ENCODE measurements at places on chromosomes 16 and 17.

DNA sequence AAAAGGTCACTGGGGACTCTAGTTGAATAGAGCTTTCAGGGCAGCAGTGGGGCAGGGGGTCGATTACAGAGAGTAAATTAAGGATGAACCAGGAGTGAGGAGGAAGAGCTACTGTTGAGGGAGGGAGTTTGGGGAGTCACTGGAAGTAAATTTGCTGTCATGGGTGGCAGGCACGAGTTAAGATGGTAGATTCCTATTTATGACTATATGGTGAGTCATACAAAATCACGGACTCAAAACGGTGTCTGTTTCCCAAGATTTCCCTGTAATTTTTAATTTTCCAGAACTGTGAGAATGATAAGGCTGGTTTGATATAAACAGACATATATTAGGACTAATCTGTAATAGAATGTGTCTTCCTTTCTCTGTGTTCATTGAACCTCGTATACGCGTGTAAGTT, 287.6 kb upstream of the GOT2 start:
- DNase-seq = no peak

DNA sequence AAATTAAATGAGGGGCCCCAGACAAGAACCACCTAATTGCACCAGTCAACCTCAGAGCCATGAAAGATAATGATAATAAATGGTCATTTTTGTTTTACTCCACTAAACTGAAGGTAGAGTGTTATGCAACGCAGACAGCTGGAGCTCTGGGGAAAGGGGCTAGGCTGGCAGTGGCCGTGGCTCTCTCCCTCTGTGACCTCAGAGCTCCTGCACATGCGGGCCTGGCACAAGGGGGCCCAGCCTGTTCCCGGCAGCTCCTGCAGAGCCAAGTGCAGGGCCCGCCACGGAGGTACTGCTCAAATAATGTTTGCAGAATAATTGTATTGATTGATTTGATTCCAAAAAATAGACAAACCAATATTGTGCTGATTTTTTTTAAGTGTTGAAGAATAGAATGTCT, 109.5 kb downstream of the SALL1 start:
- no peak for DNase-seq

- DNase-seq = no peak
Measured at GRCh38 chr16:47611848-47612493, 150.8 kb downstream of the PHKB start.

- no peak for DNase-seq
Measured at GRCh38 chr17:48121923-48122664, 14.5 kb downstream of the SNX11 start.

GRCh38 chr16:1613211-1613622, 1.1 kb downstream of the CRAMP1 start:
- DNase-seq = no peak

DNA sequence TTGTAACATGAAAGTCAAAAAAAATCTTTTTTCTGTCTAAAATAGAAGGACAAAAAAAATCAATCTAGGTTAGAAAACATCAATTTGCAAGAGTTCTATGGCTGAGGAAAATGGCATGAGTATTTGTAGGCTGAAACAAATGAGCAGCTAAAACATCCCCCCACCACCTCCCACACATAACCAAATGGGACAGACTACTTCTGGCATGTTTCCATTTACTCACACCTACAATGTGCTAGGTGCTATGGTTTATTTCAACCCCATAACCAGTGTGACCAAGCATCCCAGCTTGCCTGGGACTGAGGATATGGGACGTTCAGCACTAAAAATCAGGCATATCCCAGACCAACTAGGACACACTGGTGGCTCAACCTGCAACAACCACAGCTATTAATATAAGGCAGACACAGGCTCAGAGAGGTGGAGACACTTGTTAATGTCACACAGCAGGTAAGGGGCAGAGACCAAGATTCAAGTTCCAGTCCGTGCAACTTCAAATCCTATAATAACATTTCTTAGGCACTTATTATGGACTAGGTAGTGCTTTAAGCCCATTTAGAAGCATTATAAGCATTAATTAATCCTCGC, 96.0 kb downstream of the XYLT1 start:
- no peak for DNase-seq

DNA sequence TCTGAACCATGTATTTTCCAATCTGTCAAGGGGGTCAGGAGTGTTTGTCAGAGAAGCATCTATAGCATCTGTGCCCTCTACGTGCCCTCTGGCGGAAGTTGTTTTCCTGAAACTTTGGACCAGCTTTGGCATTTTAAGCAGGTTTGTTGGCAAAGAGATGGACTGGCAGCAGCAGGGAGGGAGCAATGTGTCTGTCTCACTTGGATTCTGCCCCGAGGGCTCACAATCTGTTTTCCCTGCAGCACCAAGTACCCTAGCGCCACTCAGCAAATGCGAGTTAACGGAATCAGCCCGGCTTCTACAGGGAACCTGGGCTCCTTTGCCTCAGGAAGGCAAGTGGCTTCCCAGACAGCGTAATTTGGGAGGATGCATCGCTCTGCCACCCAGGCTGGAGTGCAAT, 17.4 kb downstream of the DUSP14 start:
- no peak for DNase-seq

GRCh38 chr17:3708366-3708765, 12.4 kb upstream of the P2RX5 start:
- DNase-seq = no peak

GRCh38 chr17:82835766-82836512, 3.9 kb downstream of the ZNF750 start:
- DNase-seq = no peak

DNA sequence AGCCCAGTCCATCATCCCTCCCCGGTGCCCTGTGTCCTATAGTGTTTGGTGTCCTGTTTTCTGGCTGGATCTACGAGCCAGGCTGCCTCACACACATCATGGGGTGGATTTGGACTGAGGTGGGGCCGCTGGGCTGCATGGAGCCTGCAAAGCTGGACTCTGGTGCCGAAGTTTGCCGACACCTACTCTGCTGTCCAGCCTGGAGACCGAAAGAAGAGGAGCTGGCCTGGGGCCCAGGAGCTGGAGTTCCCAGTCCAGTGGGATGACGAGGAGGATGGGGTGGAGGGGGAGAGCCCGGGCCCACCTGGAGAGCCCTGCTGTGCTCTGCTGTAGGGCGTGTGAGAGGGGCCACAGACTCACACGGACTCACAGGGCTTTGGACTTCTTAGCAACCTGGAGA, 40.3 kb upstream of the ENPP7 start:
- DNase-seq = no peak

GRCh38 chr17:78442648-78443218, 64.3 kb downstream of the PGS1 start:
- peak; percentile 99 for DNase-seq

- no peak for DNase-seq
Measured at GRCh38 chr17:82241926-82242697, 13.3 kb downstream of the SLC16A3 start.

DNA sequence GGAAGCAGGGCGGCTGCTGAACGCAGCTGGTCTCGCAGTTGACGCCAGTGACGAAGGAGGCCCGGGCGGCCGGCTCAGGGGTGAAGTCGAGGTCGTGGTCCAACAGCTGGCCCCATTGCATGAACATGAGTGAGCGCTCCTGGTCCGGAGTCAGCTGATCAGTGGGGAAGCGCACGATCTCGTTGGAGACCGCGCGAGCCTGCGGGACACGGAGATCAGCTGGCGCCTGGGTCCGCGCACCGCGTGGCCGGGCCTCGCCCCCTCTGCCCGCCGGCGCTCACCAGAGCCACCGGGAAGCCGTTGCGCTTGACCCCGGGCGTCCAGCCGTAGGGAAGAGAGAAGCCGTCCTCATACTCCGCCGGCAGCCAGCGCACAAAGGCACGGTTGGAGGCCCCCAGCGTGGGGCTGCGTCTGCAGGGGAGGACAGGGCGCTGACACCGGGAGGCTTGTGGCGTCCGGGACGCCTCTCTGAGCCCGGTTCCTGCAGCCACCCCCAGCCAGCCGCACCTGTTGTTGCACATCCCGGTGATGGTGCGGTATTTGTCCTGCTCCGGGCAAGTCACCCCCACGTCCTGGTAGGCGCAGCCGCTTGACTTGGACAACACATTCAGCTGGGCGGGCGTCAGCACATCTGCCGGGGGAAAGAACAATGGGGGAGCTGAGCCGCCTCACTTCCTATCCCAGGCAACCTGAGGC, 1.6 kb downstream of the MPO start:
- peak; percentile 83 for DNase-seq

DNA sequence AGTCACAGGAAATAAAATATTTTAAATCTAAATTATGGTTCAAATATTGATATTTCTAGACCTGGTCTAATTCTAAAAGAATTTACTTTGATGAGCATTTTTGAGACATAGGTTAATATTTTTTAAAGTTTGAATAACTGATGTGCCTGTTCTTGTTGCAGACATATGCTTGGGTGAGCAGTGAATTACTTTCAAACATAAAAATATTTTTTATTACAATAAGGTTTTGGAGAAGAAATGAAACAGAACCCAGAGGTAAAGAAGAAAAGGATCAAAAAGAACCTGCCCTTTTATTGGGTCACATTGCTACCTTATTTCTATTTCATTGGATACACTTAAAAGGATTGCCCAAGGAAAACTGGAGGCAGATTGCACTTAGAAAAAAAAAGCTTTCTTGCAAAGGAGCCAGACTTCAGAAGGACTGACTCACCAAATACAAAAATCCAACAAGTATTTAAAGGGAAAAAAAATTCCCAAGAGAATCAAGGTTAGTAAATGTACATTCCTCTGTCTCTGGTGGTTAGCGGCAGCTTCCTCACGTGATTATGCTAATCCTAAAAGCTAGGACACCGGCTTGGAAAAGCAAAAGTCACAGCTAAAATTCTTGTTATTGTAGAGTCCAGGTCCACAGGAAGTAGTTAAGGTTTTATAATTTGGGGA, 18.5 kb downstream of the ENPP7 start:
- DNase-seq = no peak

DNA sequence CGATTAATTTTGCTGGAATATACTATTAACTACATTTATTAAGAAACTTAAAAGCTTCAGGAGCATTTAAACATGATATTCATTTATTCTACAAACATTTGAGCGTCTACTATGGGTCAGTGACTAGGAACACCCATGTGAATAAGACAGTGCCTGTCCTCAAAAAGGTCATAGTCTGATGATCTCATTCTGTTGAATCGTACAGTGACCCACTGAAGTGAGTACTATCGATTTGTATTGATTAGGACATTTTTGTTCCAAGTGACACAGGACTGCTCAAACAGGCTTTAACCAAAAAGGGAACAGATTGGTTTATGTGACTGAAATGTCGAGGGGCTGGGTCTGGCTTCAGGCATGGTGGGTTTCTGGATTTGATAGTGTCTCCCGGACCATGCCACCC, 68.6 kb downstream of the WSB1 start:
- DNase-seq = no peak

DNA sequence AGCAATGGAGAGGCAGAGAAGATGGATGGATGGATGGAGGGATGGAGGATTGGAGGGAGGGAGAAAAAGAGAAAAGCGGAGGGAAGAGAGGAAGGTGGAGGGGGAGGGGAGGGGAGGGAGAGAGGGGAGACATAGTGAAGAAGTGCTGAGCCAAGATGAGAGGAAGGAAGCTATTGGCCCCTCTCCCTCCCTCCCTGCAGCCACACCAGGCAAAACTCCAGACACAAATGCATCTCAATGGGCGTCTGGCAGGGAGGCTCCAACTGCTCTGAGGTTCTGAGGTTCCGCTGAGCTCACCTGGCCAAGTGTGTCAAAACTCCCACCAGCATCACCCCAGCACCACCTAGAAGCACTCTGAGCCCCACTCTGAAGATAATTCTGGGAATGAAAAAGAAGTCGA, 26.9 kb upstream of the PHB1 start:
- DNase-seq = no peak

DNA sequence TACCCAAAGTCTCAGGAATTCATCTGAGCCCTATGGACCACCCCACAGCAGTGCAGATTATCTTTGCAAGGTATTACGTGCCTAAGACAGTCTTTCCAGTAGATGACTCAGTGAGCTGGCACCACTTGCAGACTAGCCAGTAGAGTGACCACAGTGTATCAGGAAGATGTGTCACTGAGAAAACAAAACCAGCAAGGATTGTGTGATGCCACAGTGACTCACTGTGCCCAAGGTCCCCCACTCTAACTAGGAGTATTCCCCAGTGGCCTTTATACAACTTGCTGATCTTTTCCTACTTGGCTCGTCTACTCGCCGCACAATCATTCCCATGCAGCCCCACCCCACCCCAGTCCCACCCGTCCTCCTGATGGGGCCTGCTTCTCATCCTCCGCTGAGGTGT, 26.8 kb upstream of the PRKCA start:
- DNase-seq = no peak

GRCh38 chr16:65365732-65366715, 244.2 kb upstream of the CDH11 start:
- DNase-seq = no peak

- no peak for DNase-seq
Measured at GRCh38 chr17:58265271-58265670, 15.5 kb downstream of the MPO start.

DNA sequence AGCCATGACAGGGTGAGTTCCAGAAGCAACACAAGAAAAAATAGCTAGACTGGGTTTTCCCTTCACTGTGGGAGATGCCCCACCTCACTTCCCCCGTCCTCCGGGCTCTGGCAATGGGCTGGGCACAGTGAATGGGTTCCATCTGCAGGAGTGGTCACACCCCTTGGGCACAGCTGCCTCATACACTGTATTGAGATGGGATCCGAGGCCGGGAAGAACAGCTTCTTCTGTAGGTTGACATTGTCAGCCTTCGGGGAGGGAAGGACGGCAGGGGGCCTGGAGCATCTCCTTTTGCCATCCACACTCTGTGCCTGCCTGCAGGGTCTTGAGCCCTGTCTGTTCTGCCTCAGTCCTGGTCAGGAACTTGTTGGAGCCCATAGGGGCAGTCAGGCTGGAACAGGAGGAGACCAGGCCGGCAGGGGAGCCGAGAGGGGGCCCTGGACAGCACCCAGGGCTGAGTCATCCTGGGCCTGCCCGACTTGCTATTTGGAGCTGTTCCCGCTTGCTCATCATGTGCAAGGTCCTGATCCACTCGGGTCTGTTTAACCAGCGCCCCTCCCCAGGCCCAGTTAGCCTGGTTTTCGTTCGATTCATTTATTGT, 286.7 kb downstream of the SEC14L1 start:
- DNase-seq = peak; percentile 80

DNA sequence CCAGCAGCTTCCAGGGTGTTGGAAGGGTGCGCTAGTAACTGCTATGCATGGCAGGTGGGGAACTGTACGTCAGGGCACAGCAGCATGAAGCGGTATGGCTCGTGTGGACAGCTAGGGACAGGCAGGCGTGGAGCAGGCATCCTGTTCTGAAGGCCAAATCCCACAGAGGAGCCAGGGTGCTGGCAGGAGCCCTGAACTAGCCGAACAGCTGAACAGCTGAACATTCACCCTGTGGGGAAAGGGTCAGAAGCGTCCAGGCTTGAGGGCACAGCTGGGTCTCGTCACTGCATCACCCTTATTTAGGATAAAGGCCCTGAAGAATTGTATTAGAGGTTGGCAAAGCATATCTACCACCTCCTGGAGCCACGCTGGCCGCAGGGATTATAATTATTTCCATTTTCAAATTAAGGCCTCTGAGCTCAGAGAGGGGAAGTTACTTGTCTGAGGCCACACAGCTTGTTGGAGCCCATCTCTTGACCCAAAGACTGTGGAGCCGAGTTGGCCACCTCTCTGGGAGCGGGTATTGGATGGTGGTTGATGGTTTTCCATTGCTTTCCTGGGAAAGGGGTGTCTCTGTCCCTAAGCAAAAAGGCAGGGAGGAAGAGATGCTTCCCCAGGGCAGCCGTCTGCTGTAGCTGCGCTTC, 3.3 kb upstream of the STH start:
- DNase-seq = no peak

GRCh38 chr17:64097196-64097936, 32.6 kb downstream of the ERN1 start:
- peak; percentile 47 for DNase-seq

GRCh38 chr17:31491376-31492131, 100.1 kb downstream of the RAB11FIP4 start:
- peak; percentile 74 for DNase-seq
